Stimulated activated CD8-positive, alpha-beta memory T cell treated with anti-CD3 and anti-CD28 coated beads, Interleukin-7, amount 100 ng/mL, for 48 hours (primary cell): ENCODE measurements at places on chromosomes 4 and X.
A peak's percentile ranks its signal among the peaks of the same experiment; 100 is the strongest.

DNA sequence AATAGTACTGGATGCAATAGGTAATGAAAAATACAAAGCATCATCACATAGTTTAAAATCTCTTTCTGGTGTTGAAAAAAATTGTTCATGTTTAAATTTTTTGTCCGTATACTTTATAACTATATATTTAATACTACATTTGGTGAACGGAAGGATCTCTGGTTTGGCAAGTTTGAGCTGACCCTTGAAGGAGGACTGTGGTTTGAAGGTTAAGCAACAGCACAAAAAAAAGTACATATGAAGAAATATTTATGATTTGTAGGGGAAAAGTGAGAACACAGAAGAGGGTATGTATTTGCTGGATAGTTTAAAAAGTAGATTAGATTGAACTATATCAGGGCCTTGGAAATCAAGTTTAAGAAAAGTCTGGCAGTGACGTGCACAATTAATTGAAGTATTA lies 13.3 kb downstream of the SRP72 start:
- DNase-seq: no peak

DNA sequence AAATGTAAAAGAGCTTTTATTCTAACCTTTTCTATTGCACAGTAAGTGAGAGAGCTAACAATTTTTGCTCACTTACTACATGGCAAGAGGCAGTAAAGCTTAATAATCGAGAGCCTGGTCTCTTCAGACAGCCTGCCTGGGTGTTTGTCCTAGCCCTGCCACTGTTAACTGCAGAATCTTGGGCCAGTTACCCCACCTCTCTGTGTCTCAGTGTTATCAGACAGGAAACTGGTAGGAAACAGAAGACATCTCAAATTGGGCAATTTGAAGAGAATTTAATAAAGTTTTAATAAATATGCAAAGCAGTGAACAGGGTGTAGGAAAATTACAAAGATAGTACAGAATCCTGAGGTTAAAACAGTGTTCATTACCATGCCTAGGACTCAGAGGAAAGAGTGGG lies 13.4 kb downstream of the STAP1 start:
- no peak for DNase-seq

GRCh38 chrX:38800981-38801845 lies at the start of gene MID1IP1:
TSS of gene MID1IP1 (plus strand) at chrX:38801459. CDS start at chrX:38804947, 3,488 bp downstream.
- peak; percentile 63 for DNase-seq

GRCh38 chr4:87953826-87954225 lies 21.7 kb upstream of the SPP1 start:
- DNase-seq: no peak

GRCh38 chrX:65601530-65602220 lies 65.8 kb upstream of the MSN start:
- no peak for DNase-seq

- no peak for DNase-seq
Observed at GRCh38 chr4:147589586-147589985, 27.6 kb upstream of the TMEM184C start.

GRCh38 chrX:150616863-150617198 lies 48.4 kb downstream of the MTM1 start:
- DNase-seq: no peak

DNA sequence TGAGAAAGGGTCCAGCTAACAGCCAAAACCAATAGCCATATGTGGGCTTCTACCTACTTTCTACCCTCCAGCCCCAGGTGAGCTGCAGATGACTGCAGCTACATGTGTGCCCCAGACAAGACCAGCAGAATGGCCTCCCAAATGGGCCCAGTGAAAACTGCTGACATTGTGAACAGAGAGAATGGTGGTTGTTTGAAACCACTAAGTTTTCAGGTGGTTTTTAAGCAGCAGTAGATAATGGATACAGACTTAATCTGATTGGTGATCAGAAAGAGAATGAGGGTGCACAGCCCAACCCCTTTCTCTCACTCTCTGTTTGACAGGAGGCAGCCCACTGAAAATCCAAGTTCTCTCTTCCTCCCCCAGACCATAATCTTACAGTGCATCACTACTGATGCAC lies 42.5 kb upstream of the BBS12 start:
- no peak for DNase-seq
